B cell (primary cell): ENCODE measurements at places on chromosomes 5 and 9. TPM values are rescaled to one million over a fixed set of nuclear protein-coding genes. Genes with fewer than 3 reads are reported as not detected.

Gene SPATA31A3
- not detected in 2 replicates for total RNA-seq

Gene IGFBPL1
- total RNA-seq, result not detected in 2 replicates

Gene ACOT12
- not detected in 2 replicates for total RNA-seq

Gene ANXA2R
- total RNA-seq, result 19.3 and 20.0 TPM in 2 replicates

Gene SPATA31E1
- not detected in 2 replicates for total RNA-seq

Gene NDST1
- total RNA-seq, result 4.3 and 8.9 TPM in 2 replicates
